ENCODE measurements at places on chromosomes 4 and X. TPM values are rescaled to one million over a fixed set of nuclear protein-coding genes. Genes with fewer than 3 reads are reported as not detected.

DNA sequence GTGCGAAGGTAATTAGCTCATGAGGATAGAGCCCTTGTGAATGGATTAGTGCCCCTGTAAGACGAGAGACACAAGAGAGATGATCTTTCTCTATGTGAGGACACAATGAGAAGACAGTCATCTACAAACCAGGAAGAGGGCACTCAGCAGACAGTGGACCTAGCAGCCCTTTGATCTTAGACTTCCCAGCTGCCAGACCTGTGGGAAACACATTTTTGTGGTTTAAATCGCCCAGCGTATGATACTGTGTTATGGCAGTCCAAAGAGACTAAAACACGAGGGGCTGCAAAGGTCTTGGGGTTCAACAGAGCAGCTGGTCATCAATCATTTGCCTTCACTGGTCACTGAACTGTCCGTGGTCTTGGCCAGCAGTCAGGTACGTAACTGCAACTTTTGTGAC, 9.2 kb upstream of the SYNPO2 start:
- no peak overlapping the region for H3K4me3 ChIP-seq
- H3K36me3 ChIP-seq, result no peaks in the 10 kb centered on the region
- H3K4me1 ChIP-seq, result no peaks in the 10 kb centered on the region

NHS gene
- 8.3 TPM for total RNA-seq

IL13RA2 gene
- 0.74 TPM for total RNA-seq

DNA sequence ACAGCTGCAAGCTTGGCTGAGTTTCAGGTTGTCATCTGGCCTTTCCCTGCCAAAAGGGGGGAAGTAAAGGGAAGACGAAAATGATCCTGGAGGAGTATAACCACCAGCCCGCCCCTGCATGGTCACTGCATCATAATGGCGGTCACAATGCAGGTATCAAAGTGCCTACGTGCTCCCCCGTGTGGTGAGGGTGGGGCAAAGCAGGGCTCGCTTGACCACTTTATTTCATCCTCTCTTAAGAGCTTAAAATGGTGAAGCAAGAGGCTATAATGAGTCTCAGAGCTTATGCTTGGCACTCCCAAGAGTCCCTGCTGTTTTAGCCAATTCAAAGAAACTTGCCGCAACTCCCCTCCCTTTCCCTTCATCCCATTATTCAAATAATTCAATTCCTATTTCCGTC, 105.6 kb downstream of the APOOL start:
- H3K36me3 ChIP-seq, result no peaks in the 10 kb centered on the region
- no peak for DNase-seq
- no peak overlapping the region for H3K27ac ChIP-seq
- no peak overlapping the region for H3K4me3 ChIP-seq
- H3K27me3 ChIP-seq, result no peaks in the 10 kb centered on the region
- no peaks in the 10 kb centered on the region for H3K4me1 ChIP-seq

- DNase-seq, result no peak
- no peaks in the 10 kb centered on the region for H3K36me3 ChIP-seq
- H3K4me1 ChIP-seq, result no peaks in the 10 kb centered on the region
- H3K4me3 ChIP-seq, result no peak overlapping the region
- H3K27ac ChIP-seq, result no peak overlapping the region
- no peaks in the 10 kb centered on the region for H3K27me3 ChIP-seq
These were observed 66.0 kb downstream of the GABRA2 start for GRCh38 chr4:46323891-46324416.

DNA sequence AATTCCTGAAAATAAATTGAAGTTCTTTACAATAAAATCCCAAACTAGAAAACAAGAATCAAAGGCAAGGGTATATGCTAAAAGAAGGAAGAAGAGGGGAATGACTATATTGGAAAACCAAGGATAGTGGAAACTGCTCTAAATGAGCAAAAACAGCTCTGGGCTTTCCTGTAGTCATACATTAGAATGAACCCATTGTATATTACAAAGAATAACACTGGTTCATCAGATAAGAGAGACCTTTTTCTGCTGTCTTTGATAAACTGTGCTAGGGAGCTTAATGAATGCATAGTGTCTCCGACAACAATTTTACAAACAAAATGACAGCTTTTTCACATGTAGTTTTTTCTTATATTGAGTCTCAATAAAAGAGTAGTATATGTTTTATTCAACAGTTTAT, 26.6 kb downstream of the TLR2 start:
- DNase-seq, result no peak
- no peaks in the 10 kb centered on the region for H3K27me3 ChIP-seq
- no peaks in the 10 kb centered on the region for H3K36me3 ChIP-seq
- no peak overlapping the region for H3K4me3 ChIP-seq

DNA sequence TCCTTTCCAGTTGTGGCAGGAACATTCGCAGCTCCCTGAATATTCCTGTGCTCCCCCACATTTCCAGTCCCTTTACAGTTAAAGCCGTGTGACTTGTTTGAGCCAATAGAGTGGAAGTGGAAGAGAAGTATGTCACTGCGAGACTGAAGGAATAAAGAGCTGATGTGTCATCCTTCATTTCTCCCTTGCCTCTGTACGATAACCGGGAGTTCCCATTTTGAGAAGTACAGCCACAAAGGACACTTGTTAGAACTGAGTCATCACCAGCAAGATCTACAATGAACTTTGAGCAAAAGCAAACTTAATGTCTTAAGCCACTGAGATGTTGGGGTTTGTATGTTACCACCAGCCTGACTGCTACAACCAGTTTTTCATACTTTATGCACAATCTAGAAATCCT, 92.3 kb downstream of the SPRY1 start:
- no peaks in the 10 kb centered on the region for H3K27me3 ChIP-seq
- H3K4me3 ChIP-seq, result no peak overlapping the region
- no peak for DNase-seq
- no peaks in the 10 kb centered on the region for H3K36me3 ChIP-seq
- H3K4me1 ChIP-seq, result no peaks in the 10 kb centered on the region

- DNase-seq, result no peak
- H3K27ac ChIP-seq, result no peak overlapping the region
- H3K27me3 ChIP-seq, result no peaks in the 10 kb centered on the region
- H3K4me1 ChIP-seq, result no peaks in the 10 kb centered on the region
- no peaks in the 10 kb centered on the region for H3K36me3 ChIP-seq
- no peak overlapping the region for H3K4me3 ChIP-seq
These were observed 325.2 kb upstream of the BMP3 start for GRCh38 chr4:80705311-80705710.

DNA sequence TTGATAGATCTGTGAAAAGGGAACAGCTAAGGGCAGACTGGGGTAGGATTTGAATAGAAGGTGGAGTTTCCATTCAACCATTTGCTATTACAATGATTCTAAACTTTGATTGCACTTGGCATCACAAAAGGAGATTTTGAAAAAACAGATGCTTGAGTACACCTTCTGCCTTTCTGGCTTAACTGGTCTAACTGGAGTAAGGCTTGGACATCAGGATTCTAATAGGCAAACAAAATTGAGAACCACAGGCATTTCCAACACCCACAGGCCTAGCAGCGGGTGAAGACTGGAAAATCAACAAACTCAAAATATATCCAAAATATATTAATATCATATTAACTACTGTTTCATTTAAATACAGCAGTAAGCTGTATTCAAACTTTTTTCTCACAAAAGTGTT, 1.9 kb upstream of the VEGFC start:
- H3K36me3 ChIP-seq, result no peaks in the 10 kb centered on the region
- H3K27ac ChIP-seq, result no peak overlapping the region
- H3K4me3 ChIP-seq, result no peak overlapping the region
- H3K27me3 ChIP-seq, result no peaks in the 10 kb centered on the region

DNA sequence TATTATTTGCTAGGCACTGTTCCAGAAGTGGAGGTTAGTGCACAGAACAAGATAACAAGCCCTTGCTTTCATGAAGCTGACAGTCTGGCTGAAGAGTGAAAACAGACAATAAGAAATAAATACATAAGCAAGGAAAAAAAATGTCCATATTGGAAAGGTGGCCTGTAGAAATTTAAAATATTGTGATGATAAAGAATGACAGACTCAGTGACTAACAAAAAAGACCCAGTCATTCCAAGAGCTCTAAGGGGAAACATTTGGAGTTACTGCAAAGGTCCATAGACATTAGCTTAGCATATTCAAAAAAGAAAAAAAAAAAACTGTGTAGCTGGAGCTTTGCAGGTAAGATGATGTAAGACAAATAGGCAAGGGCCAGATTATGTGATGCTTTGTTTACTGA, 1.0 kb upstream of the ANTXR2 start:
- H3K27me3 ChIP-seq, result no peaks in the 10 kb centered on the region
- DNase-seq, result no peak
- H3K36me3 ChIP-seq, result no peaks in the 10 kb centered on the region
- H3K4me1 ChIP-seq, result peaks cover 32% of the 10 kb centered on the region
- no peak overlapping the region for H3K4me3 ChIP-seq

GRCh38 chr4:147899512-147899911, 167.6 kb downstream of the ARHGAP10 start:
- no peak overlapping the region for H3K4me3 ChIP-seq
- no peaks in the 10 kb centered on the region for H3K27me3 ChIP-seq
- no peak overlapping the region for H3K27ac ChIP-seq
- no peak for DNase-seq
- H3K36me3 ChIP-seq, result peaks cover 8% of the 10 kb centered on the region

FGFBP1 gene
- total RNA-seq, result 61.9 TPM

- H3K4me1 ChIP-seq, result no peaks in the 10 kb centered on the region
- H3K4me3 ChIP-seq, result no peak overlapping the region
- H3K36me3 ChIP-seq, result no peaks in the 10 kb centered on the region
- no peak overlapping the region for H3K27ac ChIP-seq
These were observed 275.4 kb upstream of the PITX2 start for GRCh38 chr4:110898290-110898689.

XG gene
- 5.9 TPM for total RNA-seq

DNA sequence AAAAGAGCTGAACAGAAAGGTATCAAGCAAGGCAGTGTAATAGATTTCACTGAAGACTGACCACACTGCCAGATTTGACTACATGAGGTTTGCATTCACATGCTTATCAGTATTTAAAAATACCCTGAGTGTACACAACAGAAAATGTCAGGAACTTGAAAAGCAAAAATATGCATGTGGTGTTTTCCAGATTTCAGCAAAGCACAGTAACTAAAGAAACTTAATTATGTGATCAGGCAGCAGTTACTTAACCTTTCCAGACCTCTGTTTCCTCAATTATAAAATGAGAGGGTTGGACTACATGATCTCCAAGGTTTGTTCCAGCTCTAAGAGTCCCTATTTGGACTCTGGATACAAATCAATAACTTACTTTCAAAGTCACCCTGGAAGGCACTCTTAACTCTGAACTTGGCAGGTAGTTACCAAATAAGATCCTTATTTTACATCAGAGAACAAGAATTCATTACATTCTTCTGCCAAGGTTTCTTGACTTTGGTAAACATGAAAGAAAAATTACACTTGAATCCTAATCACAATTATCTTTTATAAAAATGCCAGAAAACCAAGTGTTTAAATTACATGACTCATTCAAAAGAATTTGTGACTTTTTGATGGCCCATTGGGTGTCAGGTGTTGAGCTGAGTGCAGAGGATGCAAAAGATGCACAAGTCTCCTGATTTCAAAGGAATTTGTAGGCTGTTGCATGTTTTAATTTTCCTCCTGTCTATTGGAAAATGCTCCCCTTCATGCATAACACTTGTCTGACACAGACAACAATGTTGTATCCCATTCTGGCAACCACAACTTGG, 241.6 kb downstream of the MGST2 start:
- H3K27me3 ChIP-seq, result no peaks in the 10 kb centered on the region
- H3K4me1 ChIP-seq, result peaks cover 1% of the 10 kb centered on the region
- no peak overlapping the region for H3K27ac ChIP-seq

DNA sequence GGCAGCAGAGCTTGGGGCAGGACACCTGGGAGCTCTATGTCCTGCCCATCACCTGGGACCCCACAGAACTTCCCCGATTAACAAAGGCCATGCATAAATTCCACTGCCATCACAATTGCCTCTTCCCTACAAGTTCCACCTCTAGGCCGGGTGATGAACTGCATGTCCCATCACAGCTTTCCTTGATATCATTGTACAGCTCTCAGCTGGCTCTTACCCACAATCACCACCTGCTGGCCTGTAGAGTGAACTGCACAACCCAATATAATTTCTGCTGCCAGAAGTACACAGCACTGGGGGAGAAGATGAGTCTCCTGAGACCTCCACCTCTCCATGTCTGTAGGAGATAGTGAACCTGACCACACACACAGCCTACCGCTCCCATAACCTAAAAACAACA, 285.0 kb upstream of the AADAT start:
- no peaks in the 10 kb centered on the region for H3K27me3 ChIP-seq
- H3K27ac ChIP-seq, result no peak overlapping the region
- no peaks in the 10 kb centered on the region for H3K4me1 ChIP-seq

SPARCL1 gene
- total RNA-seq, result 558 TPM

GRCh38 chr4:10491401-10491800, 34.2 kb upstream of the ZNF518B start:
- no peaks in the 10 kb centered on the region for H3K36me3 ChIP-seq
- H3K4me1 ChIP-seq, result no peaks in the 10 kb centered on the region
- no peaks in the 10 kb centered on the region for H3K27me3 ChIP-seq

DNA sequence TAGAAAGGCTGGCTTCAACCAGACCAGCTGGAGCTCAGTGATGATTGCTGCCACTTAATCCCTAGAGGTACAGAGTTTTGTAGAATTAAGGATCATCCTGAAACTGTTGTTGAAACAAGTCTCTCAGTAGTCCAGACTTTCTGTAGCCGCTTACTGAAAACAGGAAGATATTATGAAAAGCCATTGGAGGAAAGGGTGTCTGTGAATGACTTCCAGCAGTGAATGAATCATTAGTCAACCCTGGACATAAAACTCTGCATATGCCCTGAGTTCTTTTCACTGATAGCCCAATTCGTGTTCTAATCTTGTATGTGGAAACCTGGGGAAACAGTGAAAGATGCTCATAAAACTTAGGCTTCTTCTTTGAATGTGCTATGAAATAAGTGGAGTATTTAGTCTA, 14.8 kb downstream of the HOPX start:
- no peak for DNase-seq
- H3K4me3 ChIP-seq, result no peak overlapping the region
- no peak overlapping the region for H3K27ac ChIP-seq
- H3K27me3 ChIP-seq, result no peaks in the 10 kb centered on the region
